GM04503 (cell line): ENCODE measurements at places on chromosomes 6 and 20.
A peak's percentile ranks its signal among the peaks of the same experiment; 100 is the strongest.

- no peak for DNase-seq
These were observed 34.1 kb downstream of the UTRN start for GRCh38 chr6:144319211-144319610.

GRCh38 chr6:21265034-21265729 is 328.4 kb upstream of the SOX4 start:
- no peak for DNase-seq

- no peak for DNase-seq
These were observed 28.6 kb downstream of the TIAM2 start for GRCh38 chr6:155023717-155024116.

DNA sequence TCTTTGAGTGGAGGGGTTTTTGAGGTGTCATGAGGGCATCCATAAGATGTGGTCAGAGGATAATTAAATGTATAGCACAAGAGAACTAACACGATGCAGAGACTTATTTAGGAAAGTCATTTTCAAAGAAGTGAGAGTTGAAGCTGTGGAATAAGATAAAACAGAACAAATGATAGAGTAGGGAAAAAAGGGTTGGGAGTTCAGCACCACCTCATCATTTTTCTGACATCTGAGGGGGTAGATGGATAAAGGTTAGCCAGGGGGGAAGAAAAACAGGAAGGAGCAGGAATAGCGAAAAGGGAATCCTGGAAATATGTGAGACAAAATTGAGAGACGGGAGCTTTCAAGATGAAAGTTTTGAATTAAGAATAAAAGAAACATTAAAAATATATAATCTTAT is 434.2 kb downstream of the NKAIN2 start:
- no peak for DNase-seq

DNA sequence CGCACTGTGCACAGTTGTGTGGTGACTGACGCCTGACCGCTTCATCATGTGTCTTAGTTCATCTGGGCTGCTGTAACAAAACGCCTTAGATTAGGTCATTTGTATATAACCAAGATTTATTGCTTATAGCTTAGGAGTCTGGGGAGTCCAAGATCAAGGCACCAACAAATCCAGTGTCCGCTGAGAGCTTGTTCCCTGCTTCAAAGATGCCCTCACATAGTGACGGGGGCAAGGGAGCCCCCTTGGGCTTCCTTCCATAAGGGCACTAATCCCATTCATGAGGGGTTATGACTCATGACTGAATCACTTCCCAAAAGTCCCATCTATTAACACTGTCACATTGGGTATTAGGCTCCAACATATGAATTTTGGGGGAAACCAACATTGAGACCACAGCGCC is 34.6 kb downstream of the CYP24A1 start:
- DNase-seq, result no peak

- no peak for DNase-seq
These were observed 112.7 kb downstream of the AGPAT4 start for GRCh38 chr6:161161121-161161520.

- DNase-seq, result peak; percentile 77
These were observed 239.8 kb upstream of the SULF2 start for GRCh38 chr20:48025051-48025515.

DNA sequence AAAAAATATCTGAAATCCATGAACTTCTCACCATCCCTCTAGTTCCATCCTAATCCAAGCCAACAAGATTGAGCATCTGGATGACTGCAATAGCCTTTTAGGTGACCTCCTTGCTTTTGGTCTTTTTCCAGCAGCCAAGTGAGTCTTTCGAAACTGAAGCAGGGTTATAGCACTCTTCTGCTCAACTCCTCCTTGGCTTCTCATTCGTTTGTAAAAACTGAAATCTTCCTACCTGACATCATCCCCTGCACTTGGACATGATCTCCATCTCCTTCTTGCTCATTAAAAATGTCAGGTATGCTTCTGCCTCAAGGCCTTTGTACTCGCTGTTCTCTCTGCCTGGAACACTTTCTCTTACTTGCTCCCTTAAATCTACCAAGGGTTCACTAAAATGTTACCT is 46.0 kb downstream of the STX7 start:
- peak; percentile 53 for DNase-seq

DNA sequence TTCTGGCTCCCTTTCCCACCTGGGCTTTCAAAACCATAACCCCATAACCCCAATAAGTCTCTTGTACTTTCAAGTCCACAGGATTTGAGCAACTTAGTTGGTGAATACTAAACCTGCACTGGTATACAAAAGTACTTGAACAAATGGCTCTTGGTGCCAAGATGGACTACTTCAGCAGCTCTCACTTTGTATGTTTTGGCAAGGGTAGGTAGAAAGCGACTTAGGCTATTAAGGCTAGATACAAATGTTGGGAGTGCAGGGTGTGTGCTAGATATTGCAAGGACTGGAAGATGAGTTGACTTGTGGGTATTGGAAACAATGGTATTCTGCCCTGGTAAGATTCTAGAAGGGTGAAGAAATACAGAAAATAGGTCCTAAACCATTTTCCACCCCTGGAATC is 182.6 kb upstream of the MOCS1 start:
- DNase-seq, result no peak

GRCh38 chr6:169982461-169983386 is 231.3 kb downstream of the ERMARD start:
- no peak for DNase-seq

GRCh38 chr20:2729791-2730190 is 37.2 kb downstream of the EBF4 start:
- peak; percentile 4 for DNase-seq

GRCh38 chr20:23091721-23092383 is 5.7 kb upstream of the CD93 start:
- no peak for DNase-seq

DNA sequence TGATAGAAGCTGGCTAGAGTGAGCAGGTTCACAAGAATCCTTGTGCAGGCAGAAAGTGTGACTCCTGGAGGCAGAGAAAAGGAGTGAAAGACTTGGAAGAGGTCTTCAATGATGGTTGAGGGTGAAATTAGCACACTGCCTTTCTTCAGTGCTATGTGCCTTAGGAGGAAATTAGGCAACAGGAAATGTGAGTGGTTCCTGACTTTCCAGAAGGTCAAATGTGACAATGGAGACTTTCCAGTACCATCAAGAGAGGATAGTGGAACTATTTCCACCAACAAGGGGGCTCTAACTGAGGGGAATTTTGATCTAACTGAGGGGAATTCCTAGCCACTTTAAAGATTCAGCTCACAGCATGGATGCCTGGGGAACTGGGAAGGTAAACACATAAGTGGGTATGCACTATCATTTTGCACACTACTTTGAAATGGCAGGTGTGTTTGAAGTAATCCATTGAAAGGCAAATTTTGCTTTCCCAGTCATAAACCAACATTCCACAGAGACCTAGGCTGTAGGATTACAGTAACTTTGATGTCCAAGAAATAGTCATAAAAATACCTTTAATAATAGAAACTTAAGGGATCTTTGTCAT is 90.0 kb downstream of the PERP start:
- no peak for DNase-seq

DNA sequence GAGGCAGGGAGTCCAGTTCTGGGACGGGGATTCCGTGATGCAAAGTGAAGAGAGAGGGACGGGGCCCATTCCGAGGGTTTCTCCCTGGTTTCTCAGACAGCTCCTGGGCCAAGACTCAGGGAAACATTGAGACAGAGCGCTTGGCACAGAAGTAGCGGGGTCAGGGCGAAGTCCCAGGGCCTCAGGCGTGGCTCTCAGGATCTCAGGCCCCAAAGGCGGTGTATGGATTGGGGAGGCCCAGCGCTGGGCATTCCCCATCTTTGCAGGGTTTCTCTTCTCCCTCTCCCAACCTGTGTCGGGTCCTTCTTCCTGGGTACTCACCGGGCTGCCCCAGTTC is 35.9 kb upstream of the HLA-G start:
- no peak for DNase-seq

DNA sequence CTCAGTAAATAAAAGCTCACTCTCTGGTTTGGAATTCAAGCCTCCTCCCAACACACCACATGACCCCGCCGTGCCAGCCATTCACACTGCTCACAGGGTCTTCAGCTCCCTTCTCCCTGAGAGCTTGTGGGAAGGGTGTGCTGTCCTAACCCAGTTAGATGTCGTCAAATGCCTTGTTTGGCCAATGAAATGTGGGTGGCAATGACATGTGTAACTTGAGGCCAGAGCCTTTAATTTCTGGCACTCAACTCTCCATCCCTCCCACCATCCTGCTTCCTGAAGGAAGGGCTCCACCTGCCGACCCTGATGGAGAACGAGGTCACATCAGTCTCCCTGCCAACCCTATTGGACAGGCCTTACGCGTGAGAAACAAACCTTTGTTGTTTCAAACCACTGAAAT is 224.5 kb upstream of the AGPAT4 start:
- DNase-seq, result no peak
